ENCODE measurements at places on chromosomes 6 and 20. TPM values are rescaled to one million over a fixed set of nuclear protein-coding genes. Genes with fewer than 3 reads are reported as not detected.

DNA sequence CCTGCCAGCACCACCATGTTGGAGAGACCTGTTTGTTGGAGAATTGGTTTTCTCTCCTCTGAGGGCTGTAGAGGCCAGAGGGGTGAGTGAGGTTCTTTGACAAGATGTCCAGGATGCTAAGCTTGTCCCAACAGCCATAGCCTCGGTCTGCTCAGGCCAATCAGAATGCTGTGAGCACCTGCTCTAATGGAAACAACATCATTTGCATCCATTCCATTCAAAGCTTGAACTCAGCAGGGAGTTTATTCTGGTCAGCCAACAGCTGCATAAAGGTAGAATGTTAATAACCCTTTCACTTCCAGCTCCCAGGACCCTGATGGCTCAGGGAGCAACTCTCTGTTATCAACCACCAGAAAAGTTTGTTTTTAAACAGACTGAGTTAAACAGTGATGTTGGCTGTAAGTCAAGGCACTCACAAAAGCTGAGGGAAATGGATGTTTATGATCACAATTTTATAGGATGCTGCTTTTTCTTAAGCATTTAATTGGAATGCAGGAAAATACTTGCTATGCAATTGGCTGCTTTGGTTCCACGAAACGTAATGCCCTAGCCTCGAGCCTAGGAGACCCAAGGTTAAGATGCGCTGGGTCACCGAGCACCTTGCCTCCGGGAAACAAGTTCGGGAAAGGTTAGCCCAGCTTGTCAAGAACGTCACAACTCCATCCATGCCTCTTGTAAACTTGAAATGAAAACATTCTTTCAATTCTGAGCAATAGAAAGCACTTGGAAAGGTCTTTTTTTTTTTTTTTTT, 155.2 kb downstream of the NFATC2 start:
- H3K4me3 ChIP-seq = no peak overlapping the region
- no peak for DNase-seq
- no peaks in the 10 kb centered on the region for H3K27me3 ChIP-seq
- no peak overlapping the region for H3K27ac ChIP-seq

DNA sequence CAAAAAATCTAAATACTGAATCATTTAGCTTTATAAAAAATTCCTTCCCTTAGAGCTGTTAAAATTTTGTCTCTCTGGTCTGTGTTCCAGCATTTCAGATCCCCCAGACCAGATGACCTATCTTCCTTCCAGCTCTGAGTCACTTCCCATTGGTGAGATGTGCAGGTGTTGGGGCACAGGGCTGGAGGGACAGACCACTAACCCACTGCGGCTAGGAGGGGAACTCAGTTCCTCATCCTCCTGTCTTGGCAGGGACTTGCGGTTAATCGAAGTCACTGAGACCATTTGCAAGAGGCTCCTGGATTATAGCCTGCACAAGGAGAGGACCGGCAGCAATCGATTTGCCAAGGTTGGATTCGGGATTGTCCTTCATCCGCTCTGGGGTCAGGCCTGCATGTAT, 6.0 kb downstream of the CNPY3 start:
- H3K4me1 ChIP-seq = peaks cover 51% of the 10 kb centered on the region
- no peak for DNase-seq
- no peaks in the 10 kb centered on the region for H3K27me3 ChIP-seq
- H3K36me3 ChIP-seq = peaks cover 7% of the 10 kb centered on the region
- H3K4me3 ChIP-seq = no peak overlapping the region

DNA sequence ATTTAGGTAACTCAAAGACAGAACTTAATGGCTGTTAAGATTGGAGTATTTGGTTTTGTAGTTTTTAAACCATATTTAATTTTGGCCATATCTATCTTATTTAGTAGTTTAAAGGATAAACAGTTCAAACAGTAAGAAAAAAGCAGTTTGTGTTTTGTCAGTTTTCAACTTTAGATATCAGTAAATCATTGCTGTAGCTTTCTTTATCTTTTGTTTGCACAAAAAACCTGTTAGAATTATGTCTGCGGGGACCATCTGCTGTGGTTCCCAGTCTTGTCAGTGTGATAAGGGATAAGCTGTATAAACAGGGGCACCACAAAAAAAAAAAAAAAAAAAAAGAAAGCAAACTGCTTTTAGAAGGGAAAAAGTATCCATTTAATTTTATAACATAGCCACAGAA, 40.9 kb downstream of the CDKAL1 start:
- no peak for DNase-seq
- H3K36me3 ChIP-seq = peaks cover 13% of the 10 kb centered on the region
- H3K27me3 ChIP-seq = no peaks in the 10 kb centered on the region
- peaks cover 9% of the 10 kb centered on the region for H3K4me1 ChIP-seq
- no peak overlapping the region for H3K27ac ChIP-seq
- no peak overlapping the region for H3K4me3 ChIP-seq

DNA sequence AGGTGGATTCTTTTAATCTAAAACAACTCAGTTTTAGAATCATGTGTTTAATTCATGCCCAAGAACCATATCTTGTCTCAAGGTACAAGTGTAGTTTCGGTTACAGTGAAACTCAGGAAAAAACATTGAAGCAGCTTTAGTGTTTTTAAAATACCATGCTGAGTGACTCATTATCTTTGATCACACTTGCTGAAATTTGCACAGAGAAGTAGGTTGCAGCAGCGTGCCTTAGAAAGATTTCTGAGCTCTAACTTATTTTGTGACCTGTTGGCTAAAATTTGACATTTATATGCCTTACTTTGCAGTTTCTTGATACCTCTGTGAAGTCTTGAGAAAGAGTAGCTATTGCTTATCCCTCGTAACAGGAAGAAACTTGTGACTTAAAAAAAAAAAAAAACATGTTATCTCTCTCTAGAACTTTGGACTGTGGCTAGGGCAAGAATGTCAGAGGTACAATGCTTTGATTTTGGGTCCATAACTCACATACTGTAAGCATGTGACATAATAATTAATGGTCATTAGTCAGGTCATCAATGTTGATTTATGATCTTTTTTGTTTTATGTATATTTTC, 34.5 kb upstream of the FUCA2 start:
- no peak overlapping the region for H3K27ac ChIP-seq
- H3K27me3 ChIP-seq = no peaks in the 10 kb centered on the region
- no peaks in the 10 kb centered on the region for H3K4me1 ChIP-seq
- H3K36me3 ChIP-seq = no peaks in the 10 kb centered on the region
- DNase-seq = no peak
- no peak overlapping the region for H3K4me3 ChIP-seq

- H3K27ac ChIP-seq = no peak overlapping the region
- H3K4me1 ChIP-seq = no peaks in the 10 kb centered on the region
- no peak for DNase-seq
- H3K36me3 ChIP-seq = no peaks in the 10 kb centered on the region
- no peak overlapping the region for H3K4me3 ChIP-seq
- H3K27me3 ChIP-seq = no peaks in the 10 kb centered on the region
Observed at GRCh38 chr6:135600086-135600702, 102.7 kb upstream of the AHI1 start.

GRCh38 chr6:4287811-4288244, 152.5 kb upstream of the ECI2 start:
- no peak overlapping the region for H3K4me3 ChIP-seq
- peaks cover 4% of the 10 kb centered on the region for H3K4me1 ChIP-seq
- H3K27ac ChIP-seq = no peak overlapping the region
- H3K36me3 ChIP-seq = no peaks in the 10 kb centered on the region

GRCh38 chr6:524803-525202, 132.1 kb downstream of the HUS1B start:
- no peaks in the 10 kb centered on the region for H3K4me1 ChIP-seq
- H3K36me3 ChIP-seq = peaks cover 34% of the 10 kb centered on the region
- no peak for DNase-seq
- H3K4me3 ChIP-seq = no peak overlapping the region
- H3K27me3 ChIP-seq = no peaks in the 10 kb centered on the region

- DNase-seq = no peak
- H3K4me1 ChIP-seq = peaks cover 9% of the 10 kb centered on the region
Observed at GRCh38 chr20:16111852-16112412, 461.3 kb downstream of the KIF16B start.

- no peak for DNase-seq
- H3K27ac ChIP-seq = no peak overlapping the region
- H3K36me3 ChIP-seq = peaks cover 40% of the 10 kb centered on the region
- H3K27me3 ChIP-seq = no peaks in the 10 kb centered on the region
- peaks cover 17% of the 10 kb centered on the region for H3K4me1 ChIP-seq
Observed at GRCh38 chr6:24864343-24864742, 65.6 kb upstream of the ARMH2 start.

The LINC00237 gene
- total RNA-seq = not detected

The TCF21 gene
- total RNA-seq = 3.9 TPM

DNA sequence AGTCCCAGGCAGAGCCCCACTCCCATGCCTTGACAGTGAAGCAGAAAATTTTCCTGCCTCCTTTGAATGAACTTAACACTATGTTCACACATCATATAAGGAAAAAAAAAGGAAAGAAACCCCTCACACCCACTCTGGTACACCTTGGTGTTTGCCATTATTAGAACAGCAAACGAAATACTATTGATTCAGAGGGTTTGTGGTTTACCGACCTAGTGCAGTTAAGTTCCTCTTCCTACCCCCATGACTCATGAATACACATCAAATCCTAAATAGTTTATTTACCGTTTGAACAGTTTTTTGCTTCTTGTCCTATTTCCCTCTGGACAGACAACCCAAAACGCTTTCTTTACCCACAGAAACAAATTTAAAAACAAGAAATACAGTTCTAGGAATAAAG, 237.7 kb downstream of the FOXA2 start:
- no peak for DNase-seq
- H3K27me3 ChIP-seq = peaks cover 55% of the 10 kb centered on the region
- no peaks in the 10 kb centered on the region for H3K4me1 ChIP-seq

GRCh38 chr6:22164236-22164635, 132.6 kb downstream of the PRL start:
- no peaks in the 10 kb centered on the region for H3K27me3 ChIP-seq
- H3K36me3 ChIP-seq = no peaks in the 10 kb centered on the region
- DNase-seq = no peak
- H3K4me3 ChIP-seq = no peak overlapping the region
- no peak overlapping the region for H3K27ac ChIP-seq

The PRL gene
- total RNA-seq = not detected

- no peak overlapping the region for H3K27ac ChIP-seq
- no peaks in the 10 kb centered on the region for H3K27me3 ChIP-seq
- H3K36me3 ChIP-seq = no peaks in the 10 kb centered on the region
- H3K4me3 ChIP-seq = no peak overlapping the region
- H3K4me1 ChIP-seq = peaks cover 1% of the 10 kb centered on the region
Observed at GRCh38 chr20:10940941-10941340, 267.1 kb upstream of the JAG1 start.

DNA sequence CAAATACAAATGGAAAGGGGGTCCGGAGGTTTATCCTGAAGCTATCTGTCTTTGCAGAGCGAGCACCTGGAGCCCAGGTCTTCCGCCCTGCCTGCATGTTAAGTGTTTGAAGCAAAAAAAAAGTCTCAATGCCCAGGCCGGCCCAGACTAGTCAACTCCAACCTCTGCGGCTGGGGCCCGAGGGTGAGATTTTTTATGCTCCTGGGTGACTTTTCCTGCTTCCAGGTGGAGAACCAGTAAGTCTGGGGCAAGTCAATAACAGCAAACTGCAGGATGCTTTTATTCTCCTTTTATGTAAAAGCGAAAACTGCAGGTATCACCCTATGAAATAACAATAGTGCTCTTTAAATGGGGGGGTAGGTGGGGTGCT, 2.0 kb upstream of the ZBP1 start:
- H3K4me1 ChIP-seq = peaks cover under 1% of the 10 kb centered on the region
- H3K36me3 ChIP-seq = no peaks in the 10 kb centered on the region
- DNase-seq = no peak
- H3K4me3 ChIP-seq = no peak overlapping the region
- H3K27ac ChIP-seq = no peak overlapping the region
